ENCODE measurements at places on chromosomes 1 and 21. TPM values are rescaled to one million over a fixed set of nuclear protein-coding genes. Genes with fewer than 3 reads are reported as not detected.

DNA sequence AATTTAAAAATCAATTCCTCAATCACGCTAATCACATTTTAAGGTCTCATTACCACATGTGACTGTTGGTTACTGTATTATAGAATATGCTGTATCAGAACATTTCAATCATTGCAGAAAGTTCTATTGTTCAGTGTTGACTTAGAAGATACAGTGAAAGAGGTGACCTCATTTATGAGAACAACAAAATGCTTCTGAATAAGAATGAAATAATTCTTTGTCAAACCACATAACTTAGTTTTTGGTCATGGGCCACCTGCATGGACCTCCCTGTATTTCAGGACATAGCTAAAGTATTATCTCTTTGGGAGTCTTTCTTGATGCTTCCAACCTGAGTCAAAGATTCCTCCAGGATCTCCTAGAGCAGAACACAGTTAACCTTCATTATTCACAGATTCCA is 22.3 kb downstream of the MFSD2A start:
- no peaks in the 10 kb centered on the region for H3K36me3 ChIP-seq
- no peak for DNase-seq
- no peaks in the 10 kb centered on the region for H3K27me3 ChIP-seq
- no peaks in the 10 kb centered on the region for H3K4me1 ChIP-seq
- no peak overlapping the region for H3K27ac ChIP-seq

FCRL5 gene
- 0.54 TPM for total RNA-seq

GRCh38 chr21:34639882-34640788 is 25.2 kb upstream of the RCAN1 start:
- peaks cover 10% of the 10 kb centered on the region for H3K4me1 ChIP-seq
- H3K36me3 ChIP-seq = no peaks in the 10 kb centered on the region
- H3K4me3 ChIP-seq = peak overlapping the region; percentile 45
- H3K27ac ChIP-seq = no peak overlapping the region
- DNase-seq = no peak

- no peak overlapping the region for H3K4me3 ChIP-seq
- no peak overlapping the region for H3K27ac ChIP-seq
- no peaks in the 10 kb centered on the region for H3K27me3 ChIP-seq
These were observed 261.1 kb downstream of the SIPA1L2 start for GRCh38 chr1:232368821-232369321.

GRCh38 chr1:169699707-169700106 is 11.7 kb downstream of the SELL start:
- H3K27ac ChIP-seq = no peak overlapping the region
- H3K27me3 ChIP-seq = no peaks in the 10 kb centered on the region
- no peaks in the 10 kb centered on the region for H3K4me1 ChIP-seq
- DNase-seq = no peak
- no peaks in the 10 kb centered on the region for H3K36me3 ChIP-seq
- no peak overlapping the region for H3K4me3 ChIP-seq

DNA sequence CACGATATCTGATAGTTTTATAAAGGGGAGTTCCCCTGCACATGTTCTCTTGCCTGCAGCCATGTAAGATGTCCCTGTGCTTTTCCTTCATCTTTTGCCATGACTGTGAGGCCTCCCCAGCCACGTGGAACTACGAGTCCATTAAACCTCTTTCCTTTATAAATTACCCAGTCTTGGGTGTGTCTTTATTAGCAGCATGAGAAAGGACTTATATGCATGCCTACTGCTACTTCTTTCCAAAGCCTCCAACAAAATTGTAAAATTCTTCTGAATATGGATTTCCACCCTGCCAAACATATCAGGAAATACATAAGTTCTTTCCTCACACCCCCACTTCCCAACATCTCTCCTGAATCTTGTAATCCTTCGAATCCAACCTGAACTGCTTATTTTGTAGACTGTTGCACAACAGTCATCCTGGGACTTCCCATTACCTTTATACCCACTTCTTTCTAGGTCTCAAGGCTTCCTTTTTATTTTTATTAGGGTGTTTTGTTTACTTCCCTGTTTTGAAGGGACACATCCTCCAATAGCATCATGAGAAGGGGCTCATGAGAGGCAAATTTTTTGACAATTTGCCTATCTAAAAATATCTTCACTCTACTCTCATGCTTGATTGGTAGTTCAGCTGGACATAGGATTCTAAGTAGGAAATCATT is 67.5 kb upstream of the MUTYH start:
- H3K36me3 ChIP-seq = no peaks in the 10 kb centered on the region
- H3K4me3 ChIP-seq = no peak overlapping the region
- no peaks in the 10 kb centered on the region for H3K4me1 ChIP-seq
- DNase-seq = no peak
- no peaks in the 10 kb centered on the region for H3K27me3 ChIP-seq
- no peak overlapping the region for H3K27ac ChIP-seq

GRCh38 chr1:58781541-58782177 is 2.2 kb downstream of the JUN start:
- no peak for DNase-seq
- no peaks in the 10 kb centered on the region for H3K27me3 ChIP-seq
- H3K4me3 ChIP-seq = peak overlapping the region; percentile 83
- H3K4me1 ChIP-seq = peaks cover 5% of the 10 kb centered on the region

CIART gene
- 9.7 TPM for total RNA-seq

DNA sequence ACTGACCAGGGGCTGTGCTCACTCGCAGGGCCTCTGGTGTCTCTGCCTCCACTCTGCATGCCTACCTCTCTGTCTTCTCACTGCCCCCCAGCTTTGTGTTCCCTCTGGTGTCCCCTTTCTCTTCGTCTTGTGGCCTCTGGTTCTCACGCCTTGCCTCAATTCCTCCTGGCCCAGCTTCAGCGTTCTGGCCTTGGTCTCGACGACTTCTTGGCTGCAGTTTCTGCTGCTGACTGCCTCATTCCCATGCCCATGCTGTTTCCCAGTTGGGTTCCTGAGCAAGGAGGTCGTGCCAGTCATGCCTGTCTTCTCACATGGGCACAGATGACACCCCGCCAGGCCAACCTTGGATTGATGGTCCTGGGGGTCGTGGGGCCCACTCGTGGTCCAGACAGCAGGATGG is 423.0 kb upstream of the VAMP3 start:
- H3K4me3 ChIP-seq = no peak overlapping the region
- H3K27ac ChIP-seq = no peak overlapping the region
- H3K4me1 ChIP-seq = no peaks in the 10 kb centered on the region
- H3K27me3 ChIP-seq = no peaks in the 10 kb centered on the region

- no peaks in the 10 kb centered on the region for H3K27me3 ChIP-seq
- H3K4me3 ChIP-seq = no peak overlapping the region
- H3K4me1 ChIP-seq = peaks cover 17% of the 10 kb centered on the region
- DNase-seq = no peak
- H3K27ac ChIP-seq = no peak overlapping the region
- H3K36me3 ChIP-seq = peaks cover 21% of the 10 kb centered on the region
These were observed 28.1 kb downstream of the TSHB start for GRCh38 chr1:115057661-115058254.

DNA sequence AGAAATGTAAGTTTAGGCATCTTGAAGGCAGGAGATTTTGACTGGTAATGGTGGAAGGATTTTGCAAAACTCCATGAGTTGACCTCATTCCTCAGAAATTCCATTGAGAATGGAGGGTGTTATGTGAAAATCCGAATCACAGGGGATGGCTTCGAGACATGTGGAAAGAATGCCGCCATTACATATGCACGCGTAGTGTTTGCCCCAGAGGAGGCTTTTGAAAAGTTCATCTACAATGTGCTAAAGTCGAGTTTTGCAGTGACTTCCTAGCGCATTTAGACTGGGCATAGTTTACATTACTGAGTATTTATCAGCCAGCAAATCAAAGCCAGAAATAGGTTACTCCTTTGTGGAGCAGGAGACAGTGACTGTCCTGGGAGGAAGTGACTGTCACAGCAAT is 307.4 kb downstream of the KIF26B start:
- no peaks in the 10 kb centered on the region for H3K4me1 ChIP-seq
- no peaks in the 10 kb centered on the region for H3K27me3 ChIP-seq
- H3K4me3 ChIP-seq = no peak overlapping the region
- H3K36me3 ChIP-seq = no peaks in the 10 kb centered on the region
- no peak for DNase-seq

DNA sequence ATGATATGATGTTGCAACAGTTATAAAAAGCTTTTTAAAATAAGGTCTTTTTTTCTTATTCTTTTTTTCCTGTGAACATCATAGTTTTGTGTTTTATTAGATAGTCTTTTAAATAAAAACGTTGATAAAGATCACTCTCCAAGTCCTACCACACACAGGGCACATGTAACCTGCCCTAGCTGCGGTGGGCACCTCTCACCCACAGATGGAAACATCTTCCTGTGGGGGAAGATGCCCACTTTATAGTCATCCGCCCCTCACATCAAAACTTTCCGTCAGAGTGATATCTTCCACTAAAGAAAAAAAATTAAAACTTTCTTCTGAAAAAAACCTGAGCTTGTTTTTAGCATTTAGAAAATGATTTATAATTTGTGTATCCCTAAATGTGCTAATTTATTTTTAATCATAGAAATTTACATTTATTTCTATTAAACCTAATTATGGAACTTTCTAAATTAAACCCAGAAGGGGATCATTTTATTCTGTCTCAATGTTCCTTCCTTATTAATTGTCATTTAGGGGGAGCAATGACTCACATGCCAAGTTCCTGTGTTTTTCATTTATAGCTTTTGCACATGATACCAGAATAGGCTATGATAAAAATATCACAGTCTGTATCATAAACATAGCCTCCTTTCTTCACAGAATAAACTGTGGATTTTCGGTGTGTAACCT is 24.7 kb downstream of the TNFRSF9 start:
- DNase-seq = no peak
- no peak overlapping the region for H3K4me3 ChIP-seq
- no peaks in the 10 kb centered on the region for H3K27me3 ChIP-seq
- no peak overlapping the region for H3K27ac ChIP-seq

- H3K36me3 ChIP-seq = no peaks in the 10 kb centered on the region
- H3K4me3 ChIP-seq = no peak overlapping the region
- no peaks in the 10 kb centered on the region for H3K4me1 ChIP-seq
- no peak for DNase-seq
These were observed 18.4 kb upstream of the IL10 start for GRCh38 chr1:206790502-206791250.

DNA sequence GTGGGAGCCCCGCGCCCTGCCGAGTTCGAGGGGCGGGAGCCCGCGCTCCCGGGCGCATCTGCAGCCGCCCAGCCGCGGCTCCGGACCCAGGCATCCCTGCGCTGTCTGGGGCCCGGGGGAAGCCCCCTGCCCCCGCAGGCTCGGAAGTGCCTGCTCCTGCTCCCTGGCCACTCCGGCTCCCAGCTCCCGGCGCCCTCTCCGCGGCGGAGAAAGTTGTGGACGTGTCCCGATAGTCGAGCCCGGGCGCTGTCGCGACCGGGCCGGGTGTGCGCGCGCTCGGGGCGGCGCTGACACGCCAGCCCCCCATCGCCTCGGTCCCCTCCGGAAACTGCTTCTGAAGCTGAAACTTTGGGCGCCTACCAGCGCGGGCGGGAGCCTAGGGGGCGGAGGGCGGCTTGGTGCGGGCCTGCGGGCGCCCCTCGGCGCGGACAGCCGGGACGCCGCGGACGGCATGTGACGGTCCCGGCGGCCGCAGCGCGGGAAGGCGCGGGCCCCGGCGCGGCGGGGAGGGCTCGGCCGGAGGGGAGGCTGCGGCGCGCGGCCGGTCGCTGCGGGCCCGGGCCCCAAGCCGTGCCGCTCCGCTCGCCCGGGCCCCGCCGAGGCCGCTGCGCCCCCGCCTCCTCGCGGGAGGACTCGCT is 515 bp downstream of the MAN1C1 start:
- H3K4me1 ChIP-seq = peaks cover 16% of the 10 kb centered on the region
- peak overlapping the region; percentile 49 for H3K27ac ChIP-seq
- H3K36me3 ChIP-seq = no peaks in the 10 kb centered on the region
- peak overlapping the region; percentile 93 for H3K4me3 ChIP-seq
- no peaks in the 10 kb centered on the region for H3K27me3 ChIP-seq

GRCh38 chr21:30979054-30979453 is 59.2 kb downstream of the KRTAP19-8 start:
- H3K27ac ChIP-seq = no peak overlapping the region
- H3K4me3 ChIP-seq = no peak overlapping the region
- no peaks in the 10 kb centered on the region for H3K36me3 ChIP-seq
- H3K4me1 ChIP-seq = no peaks in the 10 kb centered on the region
- H3K27me3 ChIP-seq = no peaks in the 10 kb centered on the region

AXDND1 gene
- total RNA-seq = not detected

- no peaks in the 10 kb centered on the region for H3K36me3 ChIP-seq
- no peak for DNase-seq
- peak overlapping the region; percentile 75 for H3K4me3 ChIP-seq
- H3K27me3 ChIP-seq = no peaks in the 10 kb centered on the region
These were observed 111.8 kb downstream of the OSBPL9 start for GRCh38 chr1:51728611-51729155.

- DNase-seq = no peak
- peaks cover 5% of the 10 kb centered on the region for H3K36me3 ChIP-seq
- no peaks in the 10 kb centered on the region for H3K27me3 ChIP-seq
- H3K4me3 ChIP-seq = no peak overlapping the region
- H3K27ac ChIP-seq = no peak overlapping the region
These were observed 9.8 kb upstream of the ERMAP start for GRCh38 chr1:42807056-42807668.

DNA sequence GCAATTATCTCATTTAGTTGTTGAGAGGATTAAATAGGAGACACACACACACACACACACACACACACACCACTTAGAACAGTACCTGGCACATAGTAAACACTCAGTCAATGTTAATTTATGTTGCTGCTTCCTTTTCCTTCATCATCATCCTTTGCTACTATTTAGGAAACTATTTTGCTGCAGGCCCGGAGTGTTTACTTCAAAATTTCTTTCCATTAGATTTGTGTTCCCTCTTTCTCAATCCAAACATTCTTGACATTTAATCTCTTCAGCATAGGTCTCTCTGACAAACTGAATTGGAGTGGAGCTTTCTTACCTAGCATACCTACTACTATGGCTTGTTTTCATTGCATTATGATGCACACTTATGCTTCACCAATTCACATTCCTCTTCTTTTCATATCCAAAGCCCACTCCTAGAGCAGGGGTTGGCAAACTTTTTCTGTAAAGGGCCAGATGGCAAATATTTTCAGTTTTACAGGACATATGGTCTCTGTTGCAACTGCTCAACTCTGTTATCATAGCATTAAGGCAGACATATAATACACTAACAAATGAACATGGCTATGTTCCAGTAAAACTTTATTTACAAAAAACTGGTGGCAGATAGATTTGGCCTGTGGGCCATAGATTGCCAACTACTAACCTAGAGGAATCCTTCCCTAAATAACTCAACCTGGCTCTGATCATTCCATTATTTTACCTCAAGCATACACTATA is 49.5 kb downstream of the SCMH1 start:
- no peak overlapping the region for H3K27ac ChIP-seq
- no peaks in the 10 kb centered on the region for H3K36me3 ChIP-seq
- no peaks in the 10 kb centered on the region for H3K27me3 ChIP-seq
- H3K4me3 ChIP-seq = no peak overlapping the region
- H3K4me1 ChIP-seq = no peaks in the 10 kb centered on the region

- no peaks in the 10 kb centered on the region for H3K4me1 ChIP-seq
- no peak for DNase-seq
- no peak overlapping the region for H3K4me3 ChIP-seq
- no peaks in the 10 kb centered on the region for H3K36me3 ChIP-seq
- no peaks in the 10 kb centered on the region for H3K27me3 ChIP-seq
- H3K27ac ChIP-seq = no peak overlapping the region
These were observed 223.7 kb upstream of the FAM78B start for GRCh38 chr1:166390366-166391033.
